T-helper 9 cell (primary cell): ENCODE measurements at places on chromosomes 6 and 20.

- no peak for DNase-seq
Observed at GRCh38 chr6:5132731-5133130, 47.6 kb downstream of the PPP1R3G start.

- no peak for DNase-seq
Observed at GRCh38 chr6:119156757-119157505, 78.5 kb upstream of the FAM184A start.

DNA sequence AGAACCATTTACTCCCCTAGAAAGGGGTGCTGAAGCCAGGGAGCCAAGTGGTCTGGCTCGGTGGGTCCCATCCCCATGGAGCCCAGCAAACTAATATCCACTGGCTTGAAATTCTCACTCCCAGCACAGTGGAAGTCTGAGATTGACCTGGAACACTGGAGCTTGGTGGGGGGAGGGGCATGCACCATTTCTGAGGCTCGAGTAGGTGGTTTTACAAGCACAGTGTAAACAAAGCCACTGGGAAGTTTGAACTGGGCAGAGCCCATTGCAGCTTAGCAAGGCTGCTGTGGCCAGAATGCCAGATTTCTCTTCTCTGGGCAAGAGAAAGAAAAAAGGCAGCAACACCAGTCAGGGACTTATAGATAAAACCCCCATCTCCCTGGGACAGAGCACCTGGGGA, 855.8 kb upstream of the CITED2 start:
- DNase-seq = no peak

GRCh38 chr6:160391419-160392116, 43.4 kb downstream of the SLC22A3 start:
- DNase-seq = no peak

- DNase-seq = no peak
Observed at GRCh38 chr6:77786935-77787629, 134.2 kb downstream of the MEI4 start.

DNA sequence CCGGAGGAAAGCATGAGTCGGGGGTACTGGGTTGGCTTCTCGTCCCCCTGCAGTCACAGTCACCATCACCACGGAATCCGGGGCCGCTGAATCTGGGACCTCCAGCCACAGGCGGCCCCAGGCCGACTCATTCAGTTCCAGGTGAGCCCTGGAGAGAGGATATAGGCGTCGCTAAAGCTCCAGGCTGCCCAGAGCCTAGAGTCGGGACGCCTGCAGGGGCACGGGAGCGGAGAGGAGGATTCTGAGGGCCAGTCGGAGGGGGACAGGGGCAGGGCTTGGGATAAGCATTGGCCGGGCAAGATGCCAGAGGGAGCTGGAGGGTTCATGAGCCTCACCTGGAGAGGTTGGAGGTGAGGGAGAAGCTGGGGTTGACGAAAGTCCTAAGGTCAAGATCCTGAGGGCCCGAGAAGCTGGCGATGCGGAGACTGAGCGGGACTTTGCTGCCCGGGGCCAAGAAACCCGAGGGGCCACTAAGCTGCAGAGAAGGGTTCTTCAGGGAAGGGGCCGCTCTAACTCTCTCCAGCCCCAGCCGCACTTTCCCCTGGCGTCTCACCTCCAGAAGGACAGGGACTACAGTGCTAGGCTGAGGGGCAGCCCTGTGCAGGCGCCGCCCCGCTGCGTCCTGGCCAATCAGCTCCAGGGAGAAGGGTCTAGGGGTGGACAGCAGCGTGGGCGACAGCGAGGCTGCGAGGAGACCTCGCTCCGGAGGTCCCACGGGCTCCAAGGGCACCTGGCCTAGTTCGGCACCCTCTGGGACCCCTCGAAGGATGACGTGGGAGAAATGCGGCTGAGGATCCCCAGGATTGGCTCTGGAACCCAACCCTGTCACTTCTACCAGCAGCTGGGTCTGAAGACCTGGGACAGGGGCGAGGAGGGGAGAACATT, 3.7 kb downstream of the SAPCD1 start:
- no peak for DNase-seq

DNA sequence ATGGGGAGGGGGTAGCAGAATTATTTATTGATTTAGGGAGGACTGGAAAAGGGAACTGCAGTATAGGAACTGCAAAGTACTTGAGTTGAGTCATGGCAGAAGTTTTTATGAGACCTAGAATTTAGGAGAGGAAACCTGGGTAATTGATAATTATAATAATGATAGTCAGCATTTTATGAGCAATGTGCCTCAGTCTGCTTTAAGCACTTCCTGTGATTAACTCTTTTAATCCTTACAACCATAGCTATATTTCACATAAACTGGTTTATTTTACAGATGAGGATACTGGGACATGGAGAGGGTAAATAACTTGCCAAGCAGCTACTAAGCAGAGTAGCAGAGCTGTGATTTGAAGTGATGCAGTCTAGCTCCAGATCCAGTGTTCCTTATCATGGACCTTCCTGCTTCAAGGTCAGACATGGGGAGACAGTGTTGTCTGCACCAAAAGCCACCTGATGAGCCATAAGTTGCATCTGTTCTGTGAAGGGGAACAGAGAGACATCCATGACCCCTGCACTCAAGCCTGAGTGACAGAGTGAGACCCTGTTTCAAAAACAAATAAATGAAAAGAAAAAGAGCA, 13.6 kb downstream of the LRRC1 start:
- DNase-seq = no peak

DNA sequence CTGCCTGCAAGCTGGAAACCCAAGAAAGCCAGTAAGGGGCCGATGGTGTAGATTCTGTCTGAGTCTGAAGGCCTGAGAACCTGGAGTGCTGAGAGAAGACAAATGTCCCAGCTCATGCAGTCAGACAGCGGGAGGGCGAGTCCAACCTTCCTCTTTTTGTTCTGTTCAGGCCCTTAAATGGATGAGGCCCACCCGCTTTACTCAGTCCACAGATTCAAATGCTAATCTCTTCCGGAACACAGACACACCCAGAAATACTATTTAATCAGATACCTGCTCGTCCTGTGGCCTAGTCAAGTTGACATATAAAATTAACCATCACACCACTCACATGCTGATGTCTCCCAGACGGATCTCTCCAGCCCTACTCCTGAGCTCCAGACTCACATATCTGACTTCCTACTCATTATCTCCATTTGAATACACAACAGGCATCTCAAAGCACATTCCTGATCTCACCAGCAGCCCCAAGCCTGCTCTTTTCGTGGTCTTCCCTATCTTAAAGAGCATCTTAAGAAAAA, 26.7 kb upstream of the SRC start:
- no peak for DNase-seq

DNA sequence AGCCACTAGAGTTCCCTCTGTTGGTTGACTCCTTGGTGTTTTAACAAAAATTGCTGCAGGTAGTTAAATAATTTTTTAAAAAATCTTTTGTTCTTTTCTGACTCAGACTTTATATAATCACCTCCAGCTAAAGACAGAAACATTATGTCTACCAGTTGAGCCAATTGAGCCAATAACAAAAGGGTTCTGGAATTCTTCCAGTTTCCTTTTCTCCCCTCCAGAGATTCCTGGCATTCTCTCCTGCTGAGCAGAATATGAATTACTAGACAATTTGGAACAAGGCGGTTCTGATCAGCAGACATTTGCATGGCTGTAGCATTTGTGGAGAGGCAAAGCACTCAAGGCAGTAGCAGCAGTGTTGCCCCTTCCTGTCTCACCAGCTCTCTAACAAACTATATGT, 144.0 kb upstream of the SLC35B3 start:
- no peak for DNase-seq
